Activated CD8-positive, alpha-beta memory T cell treated with anti-CD3 and anti-CD28 coated beads, Interleukin-2, amount 50 U/mL, for 4 hours (primary cell): ENCODE measurements at places on chromosomes 1 and 21.
A peak's percentile ranks its signal among the peaks of the same experiment; 100 is the strongest.

DNA sequence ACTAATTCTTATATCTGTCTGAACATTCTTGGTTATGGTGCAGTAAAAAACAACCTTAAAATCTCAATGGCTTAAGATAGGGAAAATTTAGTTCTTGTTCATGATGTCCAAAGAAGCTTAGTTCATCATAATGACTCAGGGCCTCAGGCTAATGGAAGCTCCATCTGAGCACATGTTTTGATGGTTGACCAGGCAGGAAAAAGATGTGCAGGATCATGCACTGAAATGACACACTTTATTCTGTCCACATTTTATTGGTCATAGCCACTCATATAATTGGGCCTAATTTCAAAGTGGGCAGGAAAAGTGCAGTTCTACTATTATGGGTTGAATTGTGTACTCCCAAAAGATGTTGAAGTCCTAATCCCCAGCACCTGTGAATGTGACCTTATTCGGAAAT is 198.2 kb downstream of the CENPF start:
- no peak for DNase-seq

GRCh38 chr1:11691302-11691914 is at the start of gene DRAXIN:
Gene DRAXIN, plus strand, starts transcription at chr1:11691710. Its CDS starts 14,549 bp downstream, at chr1:11706259.
- no peak for DNase-seq

GRCh38 chr1:27306892-27307761 is 14.8 kb upstream of the TMEM222 start:
- DNase-seq = no peak

- DNase-seq = no peak
Observed at GRCh38 chr1:55353707-55354620, 138.8 kb upstream of the USP24 start.

DNA sequence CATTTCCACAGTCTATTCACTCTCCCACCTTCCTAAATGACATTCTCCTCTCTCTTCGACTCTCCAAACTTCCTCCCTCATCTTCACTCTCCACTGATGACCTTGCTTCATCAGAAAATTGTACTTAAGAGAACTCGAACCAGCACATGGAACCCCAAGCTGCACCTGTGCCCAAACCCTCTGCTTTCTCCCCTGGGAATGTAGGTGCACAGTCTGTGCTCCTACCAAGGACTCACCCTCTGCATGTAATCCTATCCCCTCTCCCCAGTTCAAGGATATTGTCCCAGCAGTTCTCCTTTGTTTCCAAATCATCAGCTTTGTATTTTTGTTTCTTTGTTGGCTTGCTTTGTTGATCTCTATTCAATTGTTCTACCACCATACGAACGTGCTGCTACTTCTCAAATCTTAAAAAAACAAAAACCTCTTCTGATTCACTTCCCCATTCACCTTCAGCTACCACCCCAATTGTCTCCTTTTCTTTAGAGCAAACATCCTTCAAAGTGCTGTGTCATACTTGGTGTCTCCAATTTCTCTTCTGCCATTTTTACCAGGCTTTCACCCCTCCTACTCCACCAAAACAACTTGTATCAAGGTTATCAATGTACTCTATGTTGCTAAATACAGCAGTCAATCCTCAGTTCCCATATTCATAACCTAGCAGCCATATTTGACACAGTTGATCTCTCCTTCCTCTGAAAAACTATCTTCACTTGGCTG is 26.8 kb downstream of the RAB3B start:
- no peak for DNase-seq

DNA sequence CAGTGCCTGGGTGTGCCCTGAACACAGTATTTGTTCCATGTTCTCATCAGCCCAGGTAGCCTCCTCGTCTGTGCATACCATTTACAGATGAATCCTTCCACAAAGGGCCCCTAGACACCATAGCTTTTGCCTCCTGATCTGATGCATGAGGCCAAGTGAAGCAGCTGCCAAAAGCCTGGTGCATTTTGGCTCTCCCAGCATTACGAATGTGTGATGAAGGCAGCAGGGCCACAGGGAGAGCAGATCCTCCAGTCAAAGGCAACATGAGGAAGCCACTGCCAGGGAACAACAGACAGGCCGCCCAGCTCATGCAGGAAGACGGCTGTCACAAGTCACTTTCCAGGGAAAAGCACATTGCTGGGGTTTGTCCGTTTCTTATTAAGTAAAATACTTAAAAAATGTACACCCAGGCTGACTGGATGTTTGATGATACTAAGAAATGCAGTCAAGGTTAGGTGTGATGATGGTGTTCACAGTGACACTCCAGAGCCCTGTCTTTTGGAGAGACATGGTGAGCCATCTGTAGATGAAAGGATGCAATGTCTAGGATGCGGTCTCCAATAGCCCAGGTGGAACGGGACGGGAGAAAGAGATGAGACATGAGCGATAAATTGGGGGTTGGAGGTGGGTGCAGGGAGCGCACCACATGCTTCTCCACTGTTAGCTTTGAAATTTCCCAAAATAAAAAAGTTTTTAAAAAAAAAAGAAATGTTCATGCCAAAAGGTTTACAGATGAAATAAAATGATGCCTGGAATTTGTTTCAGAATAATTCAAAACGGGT is 48.7 kb downstream of the NPHP4 start:
- DNase-seq = no peak

- DNase-seq = no peak
Observed at GRCh38 chr1:203189951-203190352, 3.4 kb upstream of the CHI3L1 start.

DNA sequence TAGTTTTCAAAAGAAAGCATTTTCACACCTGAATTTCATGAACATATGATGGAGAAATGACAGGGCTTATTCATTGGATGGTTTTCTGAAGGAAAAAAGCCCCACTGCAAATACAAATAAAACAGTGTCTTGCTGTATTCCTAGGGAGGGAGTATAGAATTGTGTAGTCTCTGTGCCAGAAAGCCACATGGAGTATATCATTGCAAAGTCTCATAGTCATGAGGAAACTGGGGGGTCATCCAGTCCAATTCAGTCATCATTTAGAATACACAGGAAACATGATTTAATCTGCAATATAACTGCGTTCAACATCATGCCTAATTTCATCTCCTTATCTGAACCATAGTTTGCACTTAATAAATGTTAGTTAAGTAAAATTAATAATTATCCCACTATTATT is 222.3 kb downstream of the NTNG1 start:
- no peak for DNase-seq

GRCh38 chr1:182974506-182975191 is 21.7 kb upstream of the SHCBP1L start:
- DNase-seq = no peak

DNA sequence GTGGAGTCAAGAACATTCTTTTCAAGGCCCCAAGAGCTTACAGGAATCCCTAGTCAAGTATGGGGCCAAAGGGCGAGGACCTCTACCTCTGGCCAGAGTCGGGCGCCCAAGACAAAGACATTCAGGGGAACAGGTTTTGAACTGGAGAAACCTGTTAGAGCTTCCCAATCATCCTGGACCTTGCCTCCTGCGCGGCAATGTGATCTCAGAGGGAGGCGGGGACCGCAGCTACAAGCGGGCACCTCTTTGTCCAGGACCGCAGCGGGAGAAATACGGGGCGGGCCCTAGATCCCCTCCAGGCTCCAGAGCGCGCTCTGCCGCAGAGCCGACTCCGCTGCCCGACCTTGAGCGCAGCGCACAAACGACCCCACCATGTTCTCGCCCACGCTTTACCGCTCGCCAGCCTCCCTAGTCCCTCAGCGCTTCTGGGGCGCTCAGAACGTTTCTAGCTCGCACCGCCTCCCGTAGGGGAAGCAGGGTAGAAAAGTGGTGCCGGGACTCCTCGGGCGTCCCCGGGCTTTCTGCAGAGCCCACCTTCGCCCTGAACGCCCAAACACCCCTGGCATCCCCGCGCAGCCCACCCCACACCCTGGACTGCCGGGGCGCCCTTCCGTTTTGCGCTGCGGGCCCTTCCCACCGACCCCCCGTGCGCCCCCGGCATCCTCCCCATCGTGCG is 28.1 kb downstream of the RABIF start:
- DNase-seq = peak; percentile 51
